ENCODE measurements at places on chromosomes 2 and 18. TPM values are rescaled to one million over a fixed set of nuclear protein-coding genes. Genes with fewer than 3 reads are reported as not detected.
A peak's percentile ranks its signal among the peaks of the same experiment; 100 is the strongest.

Gene SKOR2
- total RNA-seq: not detected

Gene EML6
- 2.6 TPM for total RNA-seq

- no peak for DNase-seq
Measured at GRCh38 chr2:111897630-111897923, 830 bp upstream of the MERTK start.

DNA sequence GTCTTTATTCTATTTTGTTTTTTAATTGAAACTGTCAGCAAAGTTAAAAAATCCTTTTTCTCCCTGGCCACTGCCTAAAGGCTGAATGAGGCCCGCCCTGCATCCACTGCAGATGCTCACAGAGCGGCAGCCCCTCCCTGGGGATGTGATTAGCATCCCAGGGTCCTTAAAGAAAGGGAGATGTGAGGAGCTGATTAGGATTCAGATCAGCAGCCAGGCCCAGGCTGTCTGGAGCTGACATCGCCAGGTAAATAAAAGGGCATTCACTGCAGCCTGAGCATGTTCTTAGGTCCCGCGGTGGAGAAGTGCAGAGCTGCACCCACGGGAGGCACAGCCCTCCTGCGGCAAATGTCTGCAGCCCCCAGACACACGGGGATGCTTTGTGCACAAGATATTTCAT lies 83.8 kb downstream of the LONRF2 start:
- no peak for DNase-seq

DNA sequence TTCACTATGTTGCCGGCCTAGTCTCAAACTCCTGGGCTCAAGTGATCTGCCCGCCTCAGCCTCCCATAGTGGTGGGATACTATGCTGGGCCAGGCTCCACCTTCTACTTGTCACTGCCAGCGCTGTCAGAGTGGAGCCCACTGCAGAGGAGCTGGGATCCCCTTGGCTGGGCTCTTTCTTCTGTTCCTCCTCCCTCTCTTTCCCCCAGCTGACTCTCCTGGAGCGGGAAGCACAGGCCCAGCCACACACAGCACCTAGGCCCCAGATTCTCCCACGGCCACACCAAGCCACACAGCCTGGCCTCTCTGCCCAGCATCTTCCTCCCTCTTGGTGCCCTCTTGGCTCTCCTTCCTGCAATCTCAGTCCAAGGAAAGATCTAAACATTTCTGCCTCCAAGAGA lies 3.7 kb upstream of the GAREM2 start:
- DNase-seq: no peak

GRCh38 chr2:231053846-231054245 lies 2.8 kb upstream of the PSMD1 start:
- no peak for DNase-seq

GRCh38 chr18:33755391-33755790 lies 177.4 kb downstream of the ASXL3 start:
- DNase-seq: no peak

GRCh38 chr2:214395040-214395439 lies 15.8 kb upstream of the VWC2L start:
- DNase-seq: no peak

GRCh38 chr2:8555543-8555942 lies 126.3 kb upstream of the ID2 start:
- no peak for DNase-seq

- DNase-seq: peak; percentile 52
Measured at GRCh38 chr18:79965119-79965902, 868 bp downstream of the HSBP1L1 start.

DNA sequence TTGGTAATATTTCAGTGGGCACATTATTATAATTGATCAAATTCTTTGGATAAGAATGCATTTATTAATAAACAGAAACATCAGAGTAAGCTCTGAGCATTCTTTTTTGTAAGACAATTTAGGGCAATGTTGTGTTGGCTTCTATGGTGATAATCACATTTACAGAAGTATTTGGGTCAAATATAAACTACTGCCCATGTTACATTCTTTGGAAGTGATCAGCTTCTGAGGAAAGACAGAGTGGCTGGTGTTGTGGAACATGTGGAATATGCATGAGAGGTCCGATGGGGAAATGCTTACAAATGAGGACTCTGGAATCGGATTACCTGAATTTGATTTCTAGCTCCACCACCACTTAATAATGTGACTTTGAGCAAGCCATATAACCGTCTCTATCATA lies 19.4 kb downstream of the SERPINB13 start:
- no peak for DNase-seq
